ENCODE measurements at places on chromosomes 6 and 20. TPM values are rescaled to one million over a fixed set of nuclear protein-coding genes. Genes with fewer than 3 reads are reported as not detected.

- no peak for DNase-seq
Measured at GRCh38 chr6:166466178-166467122, 83.7 kb upstream of the MPC1 start.

GRCh38 chr6:14621518-14621917 lies 503.9 kb downstream of the CD83 start:
- no peak for DNase-seq

DNA sequence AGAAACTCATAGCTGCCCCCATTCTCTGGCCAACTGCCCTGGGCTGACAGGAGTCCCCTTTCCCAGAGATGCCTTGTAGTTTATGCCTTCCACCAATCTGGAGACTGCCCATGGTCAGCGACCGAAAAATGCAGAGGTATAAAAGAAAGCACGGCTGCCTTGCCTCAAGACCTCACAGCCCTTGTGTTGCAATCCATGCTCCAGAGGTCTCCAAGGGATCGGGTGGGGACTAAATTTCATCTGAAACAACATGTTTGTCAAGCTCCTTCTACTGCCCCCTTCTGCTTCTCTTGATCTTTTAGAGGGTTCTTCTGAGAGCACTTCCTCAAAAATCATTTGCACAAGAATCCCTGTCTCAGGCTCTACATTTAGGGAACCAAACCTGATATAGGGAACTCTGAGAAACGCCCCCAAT lies 128.8 kb downstream of the PLCB1 start:
- no peak for DNase-seq

GRCh38 chr20:17497821-17498580 lies 33.2 kb downstream of the BFSP1 start:
- DNase-seq, result no peak

DNA sequence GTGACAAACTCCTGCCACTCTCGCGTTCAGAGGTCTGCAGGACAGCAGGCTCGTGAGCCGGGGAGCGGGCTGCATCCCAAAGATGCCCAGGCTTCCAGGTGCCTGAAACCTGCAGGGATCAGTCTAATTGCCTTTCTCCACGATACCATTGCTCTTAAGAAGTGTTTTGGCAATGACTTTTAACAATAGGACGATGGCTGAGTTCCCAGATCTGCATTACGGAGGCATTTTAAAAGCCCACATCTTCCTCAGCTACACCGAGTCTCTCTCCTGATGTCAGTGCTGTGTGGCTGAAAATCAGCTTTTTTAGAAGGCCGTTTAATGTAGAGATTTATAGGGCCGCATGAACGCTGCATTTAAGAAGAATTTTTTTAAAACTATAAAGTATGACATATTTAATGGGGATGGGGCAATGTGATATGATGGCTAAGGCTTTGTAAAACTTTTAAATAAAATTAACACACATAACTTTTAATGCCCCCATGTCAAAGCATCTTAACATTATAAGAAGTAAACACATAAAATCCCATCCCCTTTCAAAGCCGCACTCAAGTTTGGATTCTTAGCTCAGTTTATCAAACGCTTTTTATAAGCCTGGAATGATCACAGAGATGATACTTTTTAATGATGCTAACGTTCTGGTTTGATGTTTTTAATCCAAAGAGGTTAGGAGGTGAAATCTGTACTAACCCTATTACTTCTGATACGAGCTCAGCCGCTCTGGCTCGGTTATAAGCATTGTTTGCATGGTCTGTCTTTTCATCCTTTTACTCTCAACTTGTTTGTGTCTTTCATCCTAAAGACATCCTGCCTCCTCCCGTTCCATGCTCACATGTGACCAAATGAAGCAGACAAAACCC lies 386.0 kb downstream of the SMOC2 start:
- no peak for DNase-seq

DNA sequence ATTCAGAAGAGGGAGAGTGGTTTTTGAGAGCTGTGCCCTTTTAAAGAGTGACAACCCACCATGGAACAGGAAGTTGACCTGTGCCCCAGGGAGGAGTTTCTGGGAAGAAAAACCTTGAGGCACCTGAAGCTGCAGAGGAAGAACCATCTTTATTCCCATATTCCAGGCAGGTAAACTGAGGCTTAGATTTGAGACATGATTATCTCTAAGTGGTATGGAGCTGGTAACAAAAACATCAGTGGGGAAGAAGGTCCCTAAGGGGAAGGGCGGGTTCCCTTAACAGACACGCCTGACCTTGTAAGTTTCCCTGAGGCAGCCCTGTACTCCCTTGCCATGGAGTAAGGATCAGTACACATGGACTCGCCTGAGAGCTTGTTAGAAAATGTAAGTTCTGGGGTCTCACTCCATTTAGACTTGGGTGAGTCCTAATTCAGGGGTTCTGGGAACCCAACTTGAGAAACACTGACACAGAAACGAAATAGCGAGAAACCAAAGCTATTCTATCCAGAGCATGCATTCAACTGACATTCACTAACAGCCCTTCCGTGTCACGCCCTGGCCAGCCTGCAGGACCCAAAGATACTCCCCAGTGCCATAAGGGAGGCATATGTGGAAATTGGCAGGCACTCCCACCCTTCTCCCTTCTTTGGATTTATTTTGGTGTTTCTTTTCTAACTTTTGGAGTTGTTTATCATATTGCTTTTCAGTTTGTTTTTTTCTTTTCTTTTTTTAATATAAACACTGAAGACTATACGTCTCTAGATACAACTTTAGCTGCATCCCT lies 90.9 kb downstream of the DLGAP4 start:
- no peak for DNase-seq

DNA sequence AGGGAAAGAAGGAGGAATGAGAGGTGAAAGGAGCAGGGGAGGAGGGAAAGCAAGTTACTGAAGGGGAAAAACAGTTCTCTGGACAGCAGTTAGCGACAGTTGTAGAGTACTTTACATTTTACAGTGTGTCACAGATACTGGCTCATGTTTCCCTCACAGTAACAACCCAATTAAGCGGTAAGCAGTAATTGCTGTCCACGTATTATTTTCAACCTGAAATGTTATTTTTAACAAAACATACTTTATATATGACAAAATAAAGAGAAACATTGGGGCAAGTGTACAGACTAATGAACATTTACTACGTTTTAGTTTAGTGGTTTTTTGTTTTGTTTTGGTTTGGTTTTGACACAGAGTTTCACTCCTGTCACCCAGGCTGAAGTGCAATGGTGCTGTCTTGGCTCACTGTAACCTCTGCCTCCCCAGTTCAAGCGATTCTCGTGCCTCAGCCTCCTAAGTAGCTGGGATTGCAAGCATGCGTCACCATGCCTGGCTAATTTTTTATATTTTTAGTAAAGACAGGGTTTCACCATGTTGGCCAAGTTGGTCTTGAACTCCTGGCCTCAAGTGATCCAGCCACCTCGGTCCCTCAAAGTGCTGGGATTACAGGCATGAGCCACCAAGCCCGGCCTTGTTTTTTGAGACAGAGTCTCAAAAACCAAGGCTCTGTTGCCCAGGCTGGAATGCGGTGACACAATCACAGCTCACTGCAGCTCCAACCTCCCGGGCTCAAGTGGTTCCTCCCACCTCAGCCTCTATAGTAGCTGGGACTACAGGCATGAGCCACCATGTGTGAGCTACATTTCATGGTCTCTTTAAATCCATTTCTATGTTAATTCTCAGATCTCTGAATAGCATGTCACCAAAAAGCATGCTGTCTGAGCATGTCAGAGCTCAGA lies 22.6 kb upstream of the BTN3A2 start:
- DNase-seq, result no peak

DNA sequence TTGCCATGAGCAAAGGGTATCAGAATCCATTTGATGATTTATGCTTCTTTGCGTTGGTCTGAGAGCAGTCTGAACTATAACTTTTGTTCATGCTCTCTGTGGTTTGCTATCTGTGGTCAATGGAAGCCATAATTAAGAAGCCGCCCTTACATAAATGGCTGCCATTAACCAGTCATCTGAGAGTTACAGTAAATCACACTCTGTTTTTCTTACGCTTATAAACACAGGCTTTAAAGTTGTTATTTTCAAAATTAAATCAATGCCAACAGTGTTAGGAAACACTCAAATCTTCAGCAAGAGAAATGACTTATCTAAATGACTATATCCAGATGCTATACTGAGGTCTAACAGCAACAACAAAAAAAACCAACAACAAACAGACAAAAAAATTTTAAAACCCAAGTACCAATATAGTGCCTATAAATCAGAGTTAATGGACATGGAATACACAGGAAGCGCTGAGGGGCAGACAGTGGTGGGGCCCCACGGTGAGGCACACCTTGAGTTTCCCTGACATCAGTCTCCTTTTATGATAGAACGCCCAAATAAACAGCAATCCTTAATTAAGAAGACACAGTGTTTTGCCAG lies 108.0 kb upstream of the C6orf118 start:
- DNase-seq, result no peak

- DNase-seq, result no peak
Measured at GRCh38 chr6:113979937-113980336, 9.0 kb upstream of the HDAC2 start.

GRCh38 chr6:158056804-158057203 lies 75.1 kb downstream of the SYNJ2 start:
- no peak for DNase-seq

GRCh38 chr20:60237981-60238380 lies 279.8 kb downstream of the CDH26 start:
- no peak for DNase-seq

- no peak for DNase-seq
Measured at GRCh38 chr20:36462440-36463211, 78.7 kb upstream of the MYL9 start.

GRCh38 chr6:100796049-100796823 lies 84.9 kb downstream of the ASCC3 start:
- DNase-seq, result no peak

DNA sequence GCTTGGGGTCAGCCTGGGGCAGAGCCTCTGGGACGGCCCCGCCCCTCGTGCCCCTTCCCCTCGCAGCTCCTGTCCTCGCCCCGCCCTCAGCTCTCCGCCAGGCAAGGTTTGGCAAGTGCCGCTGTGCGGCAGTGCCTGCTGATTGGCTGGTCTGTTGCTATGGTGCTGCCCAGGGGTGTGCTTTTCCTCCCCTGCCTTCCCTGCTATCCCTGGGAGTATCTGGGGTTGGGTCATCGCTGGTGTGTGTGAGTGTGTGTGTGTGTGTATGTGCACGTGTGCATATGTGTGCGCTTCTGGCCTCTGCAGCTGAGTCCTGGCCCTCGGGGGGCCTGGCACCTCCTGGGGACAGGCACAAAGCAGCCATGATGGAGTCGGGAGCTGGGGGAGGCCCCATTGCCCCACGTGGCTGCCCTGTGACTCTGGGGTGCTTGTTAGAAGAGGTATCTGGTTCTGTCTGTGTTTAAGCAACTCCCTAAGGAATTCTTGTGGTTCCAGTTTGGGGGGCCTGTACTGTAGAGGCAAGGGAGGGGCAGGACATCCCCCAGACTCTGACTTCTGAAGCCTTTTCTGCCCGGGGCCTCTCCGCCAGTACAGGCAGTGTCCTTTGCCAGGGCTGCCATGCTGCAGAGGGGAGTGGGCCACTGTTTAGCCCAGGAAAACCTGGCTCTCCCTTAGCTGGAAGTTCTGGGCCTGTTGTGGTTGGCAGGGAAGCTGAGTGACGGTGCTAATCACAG lies 6.9 kb downstream of the RTEL1 start:
- no peak for DNase-seq

DNA sequence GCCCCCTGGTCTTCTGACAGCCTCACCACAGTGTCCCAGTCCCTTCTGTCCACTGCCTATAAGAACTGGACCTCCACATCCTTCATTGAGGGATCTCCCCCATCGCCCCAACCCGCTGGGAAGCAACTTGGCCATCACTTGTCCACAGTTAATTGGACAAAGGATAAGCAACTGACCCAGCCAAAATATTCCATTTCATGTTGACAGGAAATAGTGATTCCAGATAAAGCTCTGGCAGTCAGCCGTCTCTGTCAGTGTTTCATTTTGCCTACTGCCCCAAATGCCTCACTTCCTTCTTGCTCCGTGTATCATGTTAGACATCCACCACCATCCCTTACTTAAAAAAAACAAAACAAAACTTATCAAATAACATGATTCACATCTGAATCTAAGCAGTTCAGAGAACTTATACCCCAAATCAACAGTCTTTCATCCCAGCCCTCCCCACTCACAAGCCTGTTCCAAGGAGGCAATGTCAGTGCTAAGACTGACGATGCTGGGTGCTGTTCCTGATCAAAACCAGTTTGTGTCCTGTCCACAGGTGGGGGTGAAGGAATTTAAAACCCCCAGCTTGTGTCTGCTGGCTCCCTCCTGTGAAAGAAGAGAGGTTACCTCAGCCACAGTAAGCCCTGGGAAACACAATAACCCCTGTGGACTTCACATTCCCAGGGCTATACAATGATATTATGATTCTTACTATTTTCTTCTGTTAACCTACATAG lies 162.5 kb downstream of the WDR27 start:
- no peak for DNase-seq

DNA sequence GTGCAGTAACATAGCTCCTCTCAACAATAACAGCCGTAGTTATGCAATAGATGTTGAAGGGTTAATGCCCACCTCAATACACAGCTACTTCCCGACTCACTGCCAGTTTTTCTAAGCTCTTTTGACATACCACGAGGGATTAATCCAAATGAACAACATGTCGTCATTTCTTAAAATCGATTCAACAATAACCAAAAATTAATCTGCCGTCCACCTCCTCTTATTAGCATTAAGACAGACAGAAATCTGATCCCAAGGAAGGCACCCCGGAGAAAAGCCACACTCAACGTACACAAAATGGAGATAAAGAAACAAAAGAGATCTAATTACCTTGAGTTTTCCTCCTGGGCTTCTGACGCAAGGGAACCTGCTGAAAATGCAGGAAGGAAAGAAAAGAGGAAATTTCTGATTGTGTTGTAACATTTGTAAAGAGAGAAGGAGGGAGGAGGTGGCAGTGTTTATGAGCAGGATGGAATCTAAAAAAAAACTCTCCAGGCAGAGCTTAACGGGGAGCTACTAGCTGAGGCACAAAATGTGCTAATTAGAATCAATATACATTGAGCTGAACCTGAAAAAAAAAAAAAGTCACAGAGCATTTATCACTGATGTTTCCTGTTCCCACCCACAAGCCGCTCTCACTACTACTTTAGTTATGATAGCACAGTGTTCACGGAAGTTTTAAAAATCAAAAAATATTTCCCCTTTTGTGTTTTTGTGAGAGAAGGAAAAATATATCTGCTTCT lies 109.3 kb downstream of the IPCEF1 start:
- no peak for DNase-seq

DNA sequence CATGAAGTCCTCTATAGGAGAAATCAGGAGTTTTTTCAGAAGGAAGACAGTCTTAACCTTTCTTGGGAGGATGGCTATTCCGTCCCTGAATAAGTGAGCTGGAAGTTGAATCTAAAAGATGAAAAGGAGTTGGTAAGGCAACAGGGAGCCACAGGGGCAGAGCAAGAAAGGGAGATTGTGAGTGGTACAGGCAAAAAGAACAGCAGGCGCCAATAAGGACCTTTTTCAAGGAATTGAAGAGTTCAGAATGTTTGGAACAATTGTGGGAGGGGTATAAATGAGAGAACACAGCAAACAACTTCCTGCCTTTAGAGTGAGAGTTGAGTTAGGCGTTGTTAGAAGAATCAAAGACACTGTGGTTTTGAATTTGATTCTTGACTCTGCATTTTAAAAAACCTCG lies 1003.7 kb downstream of the EPHA7 start:
- DNase-seq, result no peak

MPIG6B gene
- not detected for total RNA-seq

PSORS1C2 gene
- total RNA-seq, result not detected

C20orf204 gene
- 1.9 TPM for total RNA-seq

SLC26A8 gene
- not detected for total RNA-seq

ANKRD66 gene
- not detected for total RNA-seq

GTSF1L gene
- not detected for total RNA-seq

UBE2J1 gene
- 30.5 TPM for total RNA-seq

NR2E1 gene
- 0.13 TPM for total RNA-seq

ACSS2 gene
- total RNA-seq, result 25.4 TPM

ROS1 gene
- total RNA-seq, result 0.10 TPM

COX4I2 gene
- not detected for total RNA-seq

AK9 gene
- 2.3 TPM for total RNA-seq

PRIM2 gene
- total RNA-seq, result 30.7 TPM
